Activated naive CD4-positive, alpha-beta T cell treated with Interleukin-2 at 50 U/mL for 16 hours (primary cell): ENCODE measurements at places on chromosomes 3 and 15.

GRCh38 chr15:56802161-56802560 lies 68.9 kb upstream of the ZNF280D start:
- no peak for DNase-seq

DNA sequence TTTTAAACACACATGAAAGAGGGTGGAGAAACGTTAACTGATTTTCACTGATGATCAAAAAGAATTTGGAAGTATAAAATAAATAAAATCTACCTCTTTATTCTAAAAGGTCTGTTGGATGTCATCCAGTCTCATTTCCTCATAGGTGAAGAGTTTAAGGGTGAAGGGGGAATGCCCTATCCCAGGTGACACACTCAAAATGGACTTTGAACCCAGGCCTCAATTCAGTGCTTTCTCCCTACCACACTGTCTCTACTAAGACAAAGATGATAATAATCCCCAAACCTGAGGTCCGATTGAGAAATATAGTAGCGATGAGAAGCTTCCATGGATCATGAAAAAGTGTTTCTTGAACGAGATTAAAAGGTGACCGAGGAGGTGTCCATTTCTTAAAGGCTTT lies 5.1 kb upstream of the EFCAB12 start:
- no peak for DNase-seq

GRCh38 chr3:42681361-42682038 lies 3.8 kb upstream of the KLHL40 start:
- DNase-seq = no peak

- no peak for DNase-seq
Observed at GRCh38 chr3:106862067-106862466, 515.2 kb upstream of the CCDC54 start.

GRCh38 chr3:49173116-49173791 lies 1.9 kb downstream of the KLHDC8B start:
- no peak for DNase-seq

- DNase-seq = no peak
Observed at GRCh38 chr3:56737006-56737405, 53.9 kb upstream of the TASOR start.

DNA sequence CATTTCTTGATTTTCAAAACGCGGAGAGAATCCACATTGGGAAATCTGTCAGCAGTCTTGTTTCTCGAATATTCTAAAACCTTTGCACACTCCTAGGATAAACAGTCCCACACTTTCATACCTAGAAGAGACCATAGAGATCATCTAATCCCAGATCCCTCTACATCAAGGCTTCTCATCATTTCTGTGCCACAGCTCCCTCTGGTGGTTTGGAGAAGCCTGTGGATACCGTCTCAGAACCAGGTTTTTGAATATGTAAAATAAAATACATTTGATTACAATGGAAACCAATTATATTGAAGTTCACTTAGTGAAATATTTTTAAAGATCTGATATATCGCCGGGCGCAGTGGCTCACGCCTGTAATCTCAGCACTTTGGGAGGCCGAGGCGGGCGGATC lies 211.9 kb upstream of the GOLGA6L4 start:
- DNase-seq = no peak

- DNase-seq = no peak
Observed at GRCh38 chr3:73448041-73448440, 176.7 kb downstream of the PDZRN3 start.

- DNase-seq = no peak
Observed at GRCh38 chr3:99620976-99621375, 17.4 kb upstream of the COL8A1 start.
